A549 treated with dexamethasone at 1 μM for 4 hours (cell line): ENCODE measurements at places on chromosomes 13 and 19. TPM values are rescaled to one million over a fixed set of nuclear protein-coding genes. Genes with fewer than 3 reads are reported as not detected.

SELENOV gene
- 0.05 TPM in 1 of 5 replicates, not detected in the others for total RNA-seq

LYPD3 gene
- total RNA-seq, result 0.21 to 0.37 TPM (median 0.28 TPM) in 5 replicates

HSH2D gene
- 0.10 TPM in 1 of 5 replicates, not detected in the others for total RNA-seq

TMPRSS9 gene
- total RNA-seq, result 0.04 TPM in 1 of 5 replicates, not detected in the others

C19orf33 gene
- 563 to 655 TPM (median 615 TPM) in 5 replicates for total RNA-seq

FPR1 gene
- total RNA-seq, result 0.08 to 0.28 TPM (median 0.15 TPM) in 5 replicates

FSTL3 gene
- total RNA-seq, result 215 to 309 TPM (median 261 TPM) in 5 replicates

TTYH1 gene
- total RNA-seq, result 0.12 to 0.13 TPM in 2 of 5 replicates, not detected in the others

PDE4A gene
- 3.3 to 5.2 TPM (median 4.7 TPM) in 5 replicates for total RNA-seq

CPB2 gene
- total RNA-seq, result 0.06 to 0.11 TPM (median 0.08 TPM) in 3 of 5 replicates, not detected in the others

CD33 gene
- total RNA-seq, result 0.06 to 0.08 TPM (median 0.07 TPM) in 3 of 5 replicates, not detected in the others

FEM1A gene
- 5.7 to 7.2 TPM (median 7.1 TPM) in 5 replicates for total RNA-seq

PSG6 gene
- total RNA-seq, result not detected in 5 replicates
